ENCODE measurements at places on chromosomes 2 and 18.
A peak's percentile ranks its signal among the peaks of the same experiment; 100 is the strongest.

DNA sequence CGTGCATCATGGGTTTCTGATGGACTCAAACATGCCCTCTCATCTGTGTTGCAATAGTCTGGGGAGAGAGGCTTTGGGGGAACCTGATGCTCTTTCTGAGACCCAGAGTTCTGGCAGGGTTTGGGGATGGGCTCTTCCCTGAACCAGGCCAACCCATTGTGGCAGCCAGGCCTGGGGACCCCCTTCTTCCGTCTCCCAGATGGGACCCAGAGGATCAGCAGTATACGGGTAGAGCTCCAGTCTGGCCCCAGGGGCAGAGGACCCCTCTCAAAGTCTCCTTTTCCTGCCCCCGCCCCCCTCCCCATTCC is 333.7 kb downstream of the DYSF start:
- DNase-seq, result no peak

DNA sequence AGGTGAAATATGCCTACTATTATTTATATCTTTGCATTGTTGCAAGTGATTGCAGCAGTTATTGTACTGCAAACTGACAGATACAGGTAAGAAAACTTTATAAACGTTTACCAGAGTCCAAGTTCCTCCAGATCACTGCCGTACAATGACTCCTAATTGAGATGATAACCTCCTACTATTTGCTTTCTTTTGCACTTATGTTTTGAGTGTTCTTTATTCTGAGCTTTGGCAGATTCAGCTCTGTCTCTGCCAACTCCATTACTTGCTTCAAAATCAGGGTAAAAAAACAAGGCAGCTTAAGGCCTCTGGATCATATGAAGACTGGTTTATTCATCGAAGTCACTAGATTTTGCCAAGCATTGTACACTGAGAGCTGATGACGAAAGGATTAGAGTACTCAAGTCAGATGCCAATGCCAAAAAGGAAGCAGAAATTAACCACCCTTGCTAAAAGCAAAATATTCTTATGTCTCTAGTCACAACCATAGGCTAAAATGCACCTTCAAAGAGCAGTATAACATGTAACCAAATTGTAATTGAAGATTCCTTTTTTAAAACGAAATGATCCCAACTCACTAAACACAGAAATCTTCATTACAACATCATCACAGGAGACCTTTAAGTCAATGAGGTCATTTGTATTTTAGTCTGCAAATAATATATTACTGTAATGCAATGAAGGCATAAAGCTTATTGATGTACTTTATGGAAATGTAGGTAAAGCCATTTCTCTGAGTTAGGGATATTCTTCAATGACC is 10.5 kb upstream of the IKZF2 start:
- peak; percentile 50 for DNase-seq

- no peak for DNase-seq
Measured at GRCh38 chr2:189521699-189522434, 58.7 kb downstream of the SLC40A1 start.

DNA sequence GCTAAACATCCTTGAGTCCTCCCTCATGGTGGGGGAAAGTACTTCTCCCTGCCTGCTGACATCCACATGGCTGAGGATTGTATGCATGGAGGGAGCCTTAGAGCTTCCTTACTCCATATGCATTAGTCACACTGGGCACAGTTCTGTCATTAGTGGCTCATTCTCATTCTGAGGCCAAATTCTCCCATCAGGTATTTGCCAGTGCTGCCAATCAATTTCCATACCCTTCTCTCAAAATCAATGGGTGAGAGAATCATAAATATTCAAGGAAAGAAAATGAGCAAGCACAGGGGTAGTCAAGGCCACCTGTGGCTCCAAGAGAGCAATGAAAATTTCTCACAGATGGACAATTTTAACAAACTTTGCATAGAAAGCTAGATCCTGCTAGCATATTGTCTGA is 422.6 kb upstream of the SETBP1 start:
- DNase-seq, result no peak

DNA sequence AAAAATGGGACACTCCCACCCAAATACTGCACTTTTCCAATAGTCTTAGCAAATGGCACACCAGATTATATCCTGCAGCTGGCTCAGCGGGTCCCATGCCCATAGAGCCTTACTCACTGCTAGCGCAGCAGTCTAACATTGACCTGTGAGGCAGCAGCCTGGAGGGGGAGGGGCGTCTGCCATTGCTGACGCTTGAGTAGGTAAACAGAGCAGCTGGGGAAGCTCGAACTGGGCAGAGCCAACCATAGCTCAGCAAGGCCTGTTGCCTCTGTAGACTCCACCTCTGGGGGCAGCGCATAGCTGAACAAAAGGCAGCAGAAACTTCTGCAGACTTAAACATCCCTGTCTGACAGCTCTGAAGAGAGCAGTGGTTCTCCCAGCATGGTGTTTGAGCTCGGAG is 110.4 kb downstream of the CTIF start:
- DNase-seq, result no peak

GRCh38 chr2:57429831-57430230 is 616.8 kb upstream of the VRK2 start:
- no peak for DNase-seq

- no peak for DNase-seq
Measured at GRCh38 chr2:236127010-236127409, 41.2 kb downstream of the GBX2 start.

GRCh38 chr2:88176352-88176984 is 6.3 kb downstream of the THNSL2 start:
- DNase-seq, result no peak

- no peak for DNase-seq
Measured at GRCh38 chr18:77560341-77560992, 310.8 kb downstream of the GALR1 start.

DNA sequence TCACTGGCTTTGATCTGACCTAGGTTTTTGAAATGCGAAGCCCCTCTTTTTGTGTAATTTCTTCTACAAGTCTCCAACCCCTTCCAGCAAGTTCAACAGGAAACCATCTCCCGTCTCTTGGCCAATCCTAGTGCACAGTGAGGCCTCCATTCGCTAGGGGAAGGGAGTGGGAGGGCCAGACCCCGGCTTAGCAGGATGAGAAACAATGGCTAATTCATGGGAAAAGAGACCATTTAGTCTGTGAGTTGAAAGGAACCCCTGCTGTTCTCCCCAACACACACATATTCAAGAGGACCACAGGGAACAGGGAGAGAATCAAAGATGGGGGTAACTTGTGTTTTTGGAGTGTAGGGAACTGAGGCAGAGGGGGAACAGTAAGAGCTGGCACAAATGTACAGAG is 83.0 kb downstream of the RTN4 start:
- no peak for DNase-seq

DNA sequence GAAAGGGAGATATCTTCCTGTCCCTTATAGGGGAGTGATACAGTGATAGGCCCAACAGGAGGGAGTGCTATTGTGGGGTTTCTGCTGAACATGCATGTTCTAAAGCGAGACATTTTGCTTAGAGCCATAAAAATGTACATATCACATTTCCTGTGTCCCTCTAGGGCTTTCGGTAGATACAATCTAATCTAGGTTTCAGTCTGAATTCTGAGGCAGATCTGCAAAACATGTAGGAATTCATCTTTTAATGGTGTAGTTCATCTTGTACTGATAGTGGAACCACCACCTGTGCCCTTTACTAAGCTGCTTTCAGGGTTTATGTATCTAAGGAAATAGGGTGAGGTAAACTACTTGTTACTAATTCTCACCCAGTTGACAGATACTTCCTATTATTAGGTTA is 73.8 kb downstream of the SPTBN1 start:
- no peak for DNase-seq

DNA sequence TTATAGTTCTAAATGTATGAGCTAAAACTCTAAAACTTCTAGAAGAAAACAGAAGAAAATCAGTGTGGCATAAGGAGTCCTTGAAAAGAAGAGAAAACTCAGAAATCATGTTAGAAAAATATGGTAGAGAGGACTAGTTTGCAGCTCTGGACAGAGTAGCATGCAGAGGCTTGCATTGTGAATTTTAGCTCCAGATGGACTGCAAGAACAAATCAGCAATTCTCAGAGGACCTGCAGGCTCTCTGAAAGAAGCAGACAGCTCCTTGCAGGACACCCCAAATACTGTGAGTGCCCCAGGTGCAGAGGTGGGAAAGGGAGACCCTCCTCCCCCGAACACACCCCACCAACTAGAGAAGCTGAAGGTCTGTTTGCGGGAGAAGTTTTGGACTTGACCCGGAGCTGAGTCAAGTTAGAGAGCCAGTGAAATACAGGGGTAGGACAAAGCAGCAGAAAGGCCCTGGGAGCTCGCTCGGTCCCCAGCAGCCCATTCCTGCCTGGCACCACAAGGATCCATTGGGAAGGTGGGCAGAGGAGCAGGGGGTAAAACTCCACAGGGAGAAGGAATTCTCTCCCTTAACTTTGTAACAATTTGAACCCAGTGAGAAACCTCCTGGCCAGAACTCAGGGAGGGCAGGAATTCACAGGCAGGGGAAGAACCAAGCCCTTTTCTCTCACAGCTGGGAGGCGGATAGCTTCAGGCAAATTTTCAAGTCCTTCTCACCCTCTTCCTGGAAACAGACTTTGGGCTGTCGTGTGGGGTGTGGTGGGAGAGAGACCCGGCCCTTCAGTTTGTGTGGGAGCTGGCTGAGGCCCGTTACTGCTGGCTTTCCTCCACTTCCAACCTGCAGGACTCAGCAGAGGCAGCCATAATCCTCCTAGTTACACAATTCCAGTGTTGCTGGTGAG is 216.2 kb upstream of the SLC35G4 start:
- DNase-seq, result peak; percentile 73

DNA sequence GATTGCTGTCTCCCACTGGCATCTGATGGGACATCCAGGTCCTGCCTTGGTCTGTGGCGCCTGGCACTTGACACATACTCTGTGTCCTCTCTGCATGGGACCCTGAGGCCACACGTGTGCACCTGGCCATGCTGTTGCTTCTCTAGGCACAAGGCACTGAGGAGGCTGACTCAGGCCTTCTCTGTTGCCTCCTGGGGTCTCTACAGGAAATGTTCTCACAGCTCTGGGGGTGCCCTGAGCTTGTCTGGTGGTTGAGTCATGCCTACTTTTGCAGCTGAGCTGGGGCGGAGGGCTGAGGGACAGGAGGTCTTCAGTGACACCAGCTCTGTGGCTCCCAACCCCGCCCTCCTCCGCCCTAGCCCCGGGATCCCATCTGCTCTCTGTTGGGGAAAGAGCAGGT is 207.0 kb upstream of the HS6ST1 start:
- DNase-seq, result no peak

GRCh38 chr2:152693033-152693432 is 24.2 kb downstream of the PRPF40A start:
- DNase-seq, result no peak

- DNase-seq, result no peak
Measured at GRCh38 chr2:231680285-231680991, 27.9 kb upstream of the PTMA start.

DNA sequence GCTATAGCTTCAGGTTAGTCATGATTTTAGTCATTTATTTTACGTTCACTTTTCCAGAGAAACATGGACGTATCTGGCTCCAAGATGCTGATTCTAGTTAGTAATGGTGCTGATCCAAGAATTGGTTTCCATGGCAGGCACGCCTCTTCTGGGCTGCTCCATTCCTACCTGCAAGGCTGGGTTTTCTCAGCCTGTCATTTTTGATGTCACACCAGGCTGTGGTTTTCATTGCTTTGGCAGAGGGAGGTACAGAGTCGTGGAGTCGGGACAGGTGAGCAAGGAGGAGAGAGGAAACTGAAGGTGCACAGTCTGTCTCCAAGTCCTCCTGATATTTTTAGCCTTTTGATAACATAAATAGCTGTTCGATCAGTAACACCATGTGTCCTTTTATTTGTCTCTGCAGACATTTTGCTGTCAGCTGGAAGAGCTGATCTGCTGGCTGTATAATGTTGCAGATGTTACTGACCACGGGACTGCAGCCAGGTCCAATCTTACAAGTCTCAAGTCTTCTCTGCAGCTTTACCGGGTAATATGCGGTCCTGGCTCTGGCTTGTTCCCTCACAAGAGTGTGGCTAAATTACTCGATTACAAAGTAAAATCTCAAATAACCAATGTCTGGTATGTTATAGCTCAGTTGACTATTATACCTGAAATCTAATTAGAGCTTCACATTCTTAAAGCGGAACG is 17.8 kb downstream of the CEP68 start:
- DNase-seq, result no peak

DNA sequence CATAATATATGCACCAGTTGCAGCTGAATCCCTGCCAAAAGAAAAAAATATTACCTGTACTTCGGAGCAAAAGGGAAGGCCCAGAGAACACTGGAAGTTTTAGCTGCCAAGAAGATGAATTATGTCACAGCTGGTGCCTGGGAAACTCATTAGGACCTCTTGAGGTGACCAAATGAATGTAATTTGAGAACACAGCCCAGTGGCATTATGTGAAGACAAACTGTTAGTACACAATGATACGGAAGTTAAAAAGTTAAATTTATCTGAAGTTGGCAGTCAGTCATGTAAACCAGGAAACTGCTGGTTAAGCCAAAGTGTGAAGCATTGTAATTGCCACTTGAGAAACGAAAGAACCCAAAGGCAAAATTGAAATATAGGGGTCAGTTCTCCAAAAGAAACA is 80.7 kb downstream of the EML4 start:
- DNase-seq, result peak; percentile 9

- DNase-seq, result no peak
Measured at GRCh38 chr2:51723691-51724090, 691.8 kb upstream of the NRXN1 start.

- DNase-seq, result no peak
Measured at GRCh38 chr18:44848644-44849335, 168.1 kb downstream of the SETBP1 start.

GRCh38 chr2:178425255-178425827 is 25.6 kb downstream of the PRKRA start:
- DNase-seq, result no peak

- DNase-seq, result peak; percentile 84
Measured at GRCh38 chr2:58634653-58635370, 393.7 kb upstream of the FANCL start.

DNA sequence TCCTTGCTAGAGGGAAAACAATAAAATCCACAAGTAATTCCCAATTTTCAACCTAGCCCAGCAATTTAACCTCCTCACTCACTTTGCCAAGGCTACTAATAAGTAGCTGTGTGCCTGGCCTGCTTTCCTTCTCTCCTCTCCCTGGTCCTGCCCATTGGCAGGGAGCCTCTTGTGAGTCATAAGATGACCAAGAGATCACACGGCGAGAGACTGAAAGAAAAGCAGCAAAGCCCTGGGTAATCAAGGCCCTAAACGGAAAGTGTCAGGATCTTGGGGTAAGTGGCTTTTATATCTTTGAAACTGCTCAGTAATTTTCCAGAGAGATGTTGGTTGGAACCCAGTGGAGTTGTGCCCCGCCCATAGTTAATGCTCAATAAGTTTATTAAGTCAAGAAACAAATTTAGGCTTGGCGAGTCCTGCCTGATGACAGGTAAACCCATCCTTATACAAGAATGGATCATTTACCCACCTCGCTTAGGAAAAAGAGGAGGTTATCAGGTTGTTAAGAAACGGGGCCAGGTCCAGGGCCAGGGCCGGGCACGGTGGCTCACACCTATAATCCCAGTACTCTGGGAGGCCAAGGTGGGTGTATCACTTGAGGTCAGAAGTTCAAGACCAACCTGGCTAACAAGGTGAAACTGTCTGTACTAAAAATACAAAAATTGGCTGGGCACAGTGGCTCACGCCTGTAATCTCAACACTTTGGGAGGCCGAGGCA is 10.0 kb upstream of the ADAM17 start:
- DNase-seq, result peak; percentile 95

Measured in M059J (cell line).